ENCODE measurements at places on chromosomes 6 and 20. TPM values are rescaled to one million over a fixed set of nuclear protein-coding genes. Genes with fewer than 3 reads are reported as not detected.

SCUBE3 gene
- total RNA-seq, result 0.45 TPM

GRCh38 chr20:48191200-48191599 is 405.9 kb upstream of the SULF2 start:
- no peak for DNase-seq

- no peak for DNase-seq
These were observed 246.6 kb downstream of the GRIK2 start for GRCh38 chr6:101640131-101640530.

DNA sequence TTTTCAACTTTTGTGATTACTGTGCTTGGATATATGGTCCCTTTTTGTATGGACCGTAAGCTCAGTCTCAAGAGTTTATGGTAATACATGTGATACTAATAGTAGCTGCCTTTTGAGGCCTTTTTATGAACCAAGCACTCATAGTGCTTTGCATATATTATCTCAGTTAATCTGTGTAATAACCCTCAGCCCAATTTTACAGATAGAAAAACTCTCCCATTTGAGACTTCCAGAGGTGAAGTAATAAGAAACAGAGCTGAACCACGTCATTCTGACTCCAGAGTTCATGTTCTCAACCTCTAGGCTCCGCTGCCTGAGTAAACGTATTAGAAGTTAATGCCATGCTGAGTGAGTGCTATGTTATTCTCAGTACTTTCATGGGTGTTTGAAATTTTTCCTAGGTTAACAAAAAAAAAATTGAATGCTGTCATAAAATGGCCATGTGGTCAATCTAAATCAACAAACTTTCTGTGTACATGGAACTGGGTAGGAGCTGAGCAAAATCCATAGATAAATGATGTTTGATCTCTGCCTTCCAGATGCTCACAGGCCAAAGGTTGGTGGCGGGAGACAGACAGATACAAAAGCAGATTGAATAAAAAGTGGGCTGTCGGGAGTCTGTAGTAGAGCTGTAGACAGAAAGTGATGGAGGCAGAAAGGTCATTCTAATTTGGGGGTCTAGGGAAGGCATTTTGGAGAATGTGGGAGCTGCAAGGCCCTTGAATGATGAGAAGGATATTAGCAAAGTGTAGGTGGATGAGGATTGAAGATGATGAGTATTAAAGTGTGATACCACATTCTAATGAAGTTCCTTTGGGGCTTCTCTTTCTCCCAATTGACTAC is 22.6 kb upstream of the ELOVL2 start:
- no peak for DNase-seq

GRCh38 chr6:119105282-119105681 is 26.8 kb upstream of the FAM184A start:
- no peak for DNase-seq

DNA sequence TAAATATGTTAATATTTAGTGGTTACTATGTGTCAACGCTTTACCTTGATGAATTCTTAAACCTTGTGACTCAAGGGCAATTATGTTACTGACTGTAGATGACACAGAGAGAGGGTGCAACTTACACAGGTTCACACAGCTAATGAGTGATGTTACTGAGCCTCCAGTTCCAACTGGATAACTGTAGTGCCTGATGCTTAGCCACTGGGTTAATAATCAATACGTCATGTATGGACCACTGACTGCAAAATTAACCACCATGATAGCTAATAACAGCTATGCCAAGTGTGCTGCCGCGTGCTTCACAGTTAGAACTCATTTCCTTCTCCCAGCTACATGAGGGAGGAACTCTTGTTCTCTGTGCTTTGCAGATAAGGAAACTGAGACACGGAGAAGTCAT is 45.4 kb downstream of the SIRPA start:
- no peak for DNase-seq

GRCh38 chr6:6804843-6805615 is 216.5 kb downstream of the LY86 start:
- no peak for DNase-seq

DNA sequence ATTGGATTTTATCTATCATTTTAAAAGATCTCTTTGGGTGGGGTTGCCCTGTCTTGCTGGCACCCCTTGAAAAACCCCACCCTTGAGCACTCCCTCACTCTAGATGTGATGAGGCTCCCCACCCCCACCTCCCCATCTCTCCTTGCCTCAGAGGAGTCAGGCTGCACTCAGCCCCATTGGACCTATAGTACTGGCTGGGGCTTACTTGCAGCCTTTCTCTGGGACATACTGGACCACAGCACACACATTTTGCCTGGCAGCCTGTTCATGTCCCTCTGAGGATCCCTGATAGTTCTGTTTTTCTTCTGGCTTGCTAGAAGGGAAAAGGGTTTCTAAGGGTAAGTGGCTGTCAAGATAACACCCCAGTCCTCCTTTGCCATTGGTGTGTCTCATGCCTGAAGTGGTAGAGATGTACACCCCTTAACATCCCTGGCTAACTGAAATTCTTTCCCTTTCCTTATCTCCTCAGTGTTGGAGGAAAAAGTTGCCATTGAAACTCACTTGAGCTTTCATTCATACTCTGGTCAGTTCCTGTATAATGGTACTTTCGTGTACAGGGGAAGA is 553.4 kb upstream of the CITED2 start:
- no peak for DNase-seq

DNA sequence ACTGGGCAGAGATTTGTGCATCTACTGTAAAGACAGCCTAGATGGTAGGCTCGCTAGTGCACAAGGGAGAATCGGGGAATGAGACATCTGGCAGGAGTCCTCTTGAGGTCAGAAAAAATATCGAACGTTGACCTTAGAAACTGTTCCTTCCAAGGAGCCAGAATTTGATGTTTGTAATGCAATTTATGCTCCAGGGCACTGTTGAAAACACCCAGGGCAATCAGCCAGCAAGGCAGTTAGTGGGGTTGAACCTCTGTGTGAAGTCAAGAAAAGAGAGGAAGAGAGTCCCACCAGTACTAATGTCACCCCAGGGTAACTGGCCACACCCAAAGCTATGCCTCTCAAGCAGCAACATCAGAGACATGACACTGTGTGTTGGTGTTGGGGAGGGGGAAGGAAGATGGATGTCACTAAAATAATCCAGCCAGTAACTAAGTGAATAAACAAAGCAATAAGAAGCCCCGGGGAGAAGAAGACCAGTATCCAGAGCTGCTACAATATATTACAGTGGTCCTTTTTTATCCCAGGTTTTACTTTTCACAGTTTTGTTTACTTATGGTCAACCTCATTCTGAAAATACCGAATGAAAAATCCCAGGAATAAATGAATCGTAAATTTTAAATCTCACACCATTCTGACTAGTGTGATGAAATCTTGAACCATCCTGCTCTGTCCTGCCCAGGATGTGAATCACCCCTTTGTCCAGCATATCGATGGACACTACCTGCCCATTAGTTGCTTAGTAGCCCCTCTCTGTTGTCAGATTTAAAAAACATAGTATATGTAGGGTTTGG is 32.9 kb upstream of the PDE10A start:
- no peak for DNase-seq

- DNase-seq, result no peak
These were observed 471.8 kb upstream of the JAG1 start for GRCh38 chr20:11145616-11146015.

Data from stomach (tissue), 19 donors.